ENCODE measurements at places on chromosomes 2 and 18.
A peak's percentile ranks its signal among the peaks of the same experiment; 100 is the strongest.

DNA sequence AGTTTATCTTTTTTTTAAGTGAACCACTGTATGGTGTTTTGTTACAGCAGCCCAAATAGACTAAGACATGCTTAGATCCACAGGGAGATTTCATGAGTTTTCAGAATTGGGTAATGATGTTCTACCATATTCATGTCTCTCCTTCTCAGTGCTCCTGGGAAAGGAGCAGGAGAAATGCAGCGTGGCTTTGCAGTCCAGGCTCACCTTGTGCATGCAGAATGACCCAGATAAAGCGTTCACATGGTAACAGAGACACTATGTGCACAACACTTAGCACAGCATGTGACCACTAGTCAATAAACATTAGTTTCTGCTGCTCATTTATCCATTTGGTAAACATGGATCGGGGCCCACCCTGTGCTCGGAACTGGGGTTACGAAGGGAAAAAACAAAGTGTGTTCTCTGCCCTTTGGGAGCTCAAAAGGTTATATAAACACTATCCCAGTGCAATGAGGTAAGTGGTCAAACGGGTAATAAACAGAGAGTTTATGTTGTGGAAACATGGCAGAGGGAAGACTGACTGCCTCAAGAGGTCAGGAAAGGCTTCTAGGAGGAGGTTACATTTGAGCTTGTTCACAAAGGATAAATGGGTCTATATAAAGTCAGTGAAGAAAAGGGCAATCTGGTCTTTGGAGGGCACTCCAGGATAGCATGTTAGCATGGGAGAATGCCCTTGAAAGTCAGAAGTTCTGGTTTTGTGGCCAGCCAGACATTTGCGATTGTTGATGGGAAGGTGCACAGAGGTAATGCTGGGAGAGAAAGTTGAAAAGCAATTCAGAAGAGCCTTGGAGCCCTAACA is 299.2 kb downstream of the TDRD15 start:
- peak; percentile 80 for DNase-seq

- no peak for DNase-seq
Observed at GRCh38 chr2:70785137-70785911, 5.1 kb downstream of the FIGLA start.

GRCh38 chr18:75029481-75029880 is 179.5 kb downstream of the PTGR3 start:
- DNase-seq, result no peak

GRCh38 chr2:191318729-191319078 is 73.5 kb downstream of the MYO1B start:
- no peak for DNase-seq

- no peak for DNase-seq
Observed at GRCh38 chr2:231246171-231246842, 47.9 kb downstream of the ARMC9 start.

- no peak for DNase-seq
Observed at GRCh38 chr2:112182581-112183034, 44.4 kb downstream of the FBLN7 start.

- DNase-seq, result no peak
Observed at GRCh38 chr18:42196651-42197050, 241.6 kb downstream of the PIK3C3 start.

DNA sequence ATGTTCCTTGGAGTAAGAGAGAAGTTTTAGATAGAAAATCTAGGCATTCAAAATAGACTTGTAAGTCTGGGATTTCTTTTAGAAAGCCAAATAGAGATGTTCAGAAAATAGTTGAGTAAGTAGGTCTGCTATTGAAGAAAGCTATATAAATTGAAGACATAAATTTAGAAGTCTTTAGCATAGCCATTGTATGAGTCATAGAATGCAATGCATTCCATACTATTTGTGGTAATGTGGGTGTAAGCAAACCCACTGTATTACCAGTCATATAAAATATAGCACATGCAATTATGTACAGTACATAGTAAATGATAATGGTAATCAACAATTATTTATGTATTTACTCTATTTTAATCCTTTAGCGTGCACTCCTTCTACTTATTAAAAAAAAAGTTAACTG is 14.1 kb downstream of the MC4R start:
- no peak for DNase-seq

DNA sequence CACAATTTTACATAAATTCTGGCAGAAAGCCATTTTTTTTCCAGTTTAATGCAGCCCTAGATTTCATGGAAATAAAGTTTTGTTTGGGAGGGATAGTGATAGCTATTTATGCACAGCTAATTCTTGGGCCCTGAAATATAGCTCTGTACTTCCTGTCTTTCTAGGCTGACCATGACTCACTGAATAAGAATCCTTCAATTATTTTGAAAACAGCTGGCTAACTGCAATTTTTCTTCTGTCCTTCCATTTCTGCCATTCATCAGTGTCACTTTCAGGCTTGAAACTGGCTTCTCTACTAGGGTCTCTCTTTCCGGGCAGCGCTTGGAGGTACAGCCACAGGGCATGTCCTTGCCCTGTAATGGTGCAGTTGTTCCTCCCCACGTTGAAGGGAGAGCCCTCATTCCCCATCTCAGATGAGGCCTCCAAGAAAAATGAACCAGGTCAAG is 97.1 kb upstream of the TMEM178A start:
- DNase-seq, result no peak

DNA sequence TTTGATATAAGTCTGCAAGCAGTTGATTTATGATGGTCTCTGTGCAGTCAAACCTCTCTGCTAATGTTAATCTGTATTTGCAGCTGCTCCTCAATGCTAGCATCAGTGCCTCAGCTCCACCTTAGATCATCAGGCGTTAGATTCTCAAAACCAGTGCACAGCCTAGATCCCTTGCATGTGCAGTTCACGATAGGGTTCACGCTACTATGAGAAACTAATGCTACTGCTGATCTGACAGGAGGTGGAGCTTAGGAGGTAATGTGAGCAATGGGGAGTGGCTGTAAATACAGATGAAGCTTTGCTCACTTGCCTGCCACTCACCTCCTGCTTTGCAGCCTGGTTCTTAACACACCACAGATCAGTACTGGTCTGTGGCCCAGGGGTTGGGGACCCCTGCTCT is 18.4 kb downstream of the RBKS start:
- no peak for DNase-seq

DNA sequence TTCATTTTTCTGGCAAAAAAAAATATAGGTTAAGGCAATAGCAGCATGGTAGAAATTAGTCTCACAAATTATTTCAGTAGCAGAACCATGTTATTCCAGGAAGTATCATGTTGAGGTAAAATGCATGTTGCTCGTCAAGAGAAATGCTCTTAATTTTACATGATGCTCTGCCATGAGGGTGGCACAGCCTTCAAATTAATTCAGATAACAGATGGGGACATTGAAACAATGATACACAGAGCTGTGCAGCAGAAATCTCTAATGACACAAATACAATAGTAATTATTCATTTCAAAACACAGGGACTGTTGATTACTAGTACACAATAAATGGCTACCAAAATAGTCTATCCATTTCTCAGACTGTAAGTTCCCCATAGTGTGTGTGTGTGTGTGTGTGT is 24.8 kb downstream of the GAREM1 start:
- DNase-seq, result no peak

DNA sequence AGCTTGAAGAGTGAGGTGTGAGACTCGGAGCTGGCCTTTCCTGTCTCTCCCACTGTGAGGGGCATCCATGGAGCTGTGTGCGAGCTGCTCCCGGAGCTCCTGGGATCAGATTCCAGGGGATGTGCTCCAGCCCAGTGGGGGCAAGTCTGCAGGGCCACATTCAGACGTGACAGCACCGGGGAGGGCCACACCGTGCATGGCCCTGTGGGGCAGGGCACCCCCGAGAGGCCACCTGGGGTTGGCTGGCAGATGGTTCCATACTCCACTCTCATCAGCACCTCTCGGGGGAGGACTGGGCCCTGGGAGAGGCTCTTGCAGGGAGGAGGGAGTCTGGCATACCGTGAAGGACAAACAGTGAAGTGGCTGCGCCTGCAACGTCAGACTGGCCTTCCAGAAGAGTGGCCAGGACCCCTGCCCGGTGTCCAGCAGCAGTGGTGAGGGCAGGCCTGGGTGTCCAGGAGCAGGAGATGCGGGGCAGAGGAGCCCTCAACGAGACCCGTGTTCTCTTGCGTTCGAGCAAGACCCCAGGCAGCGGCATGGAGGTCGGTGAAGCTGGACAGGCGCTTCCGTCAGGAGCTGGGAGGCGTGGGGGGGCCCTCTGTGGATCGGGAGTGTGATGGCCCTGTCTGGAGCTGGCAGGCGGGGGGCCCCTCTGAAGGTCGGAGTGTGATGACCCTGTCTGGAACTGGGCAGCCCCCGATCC is 84.3 kb downstream of the ASB1 start:
- DNase-seq, result no peak

- DNase-seq, result no peak
Observed at GRCh38 chr2:130762031-130762909, 6.9 kb downstream of the AMER3 start.

DNA sequence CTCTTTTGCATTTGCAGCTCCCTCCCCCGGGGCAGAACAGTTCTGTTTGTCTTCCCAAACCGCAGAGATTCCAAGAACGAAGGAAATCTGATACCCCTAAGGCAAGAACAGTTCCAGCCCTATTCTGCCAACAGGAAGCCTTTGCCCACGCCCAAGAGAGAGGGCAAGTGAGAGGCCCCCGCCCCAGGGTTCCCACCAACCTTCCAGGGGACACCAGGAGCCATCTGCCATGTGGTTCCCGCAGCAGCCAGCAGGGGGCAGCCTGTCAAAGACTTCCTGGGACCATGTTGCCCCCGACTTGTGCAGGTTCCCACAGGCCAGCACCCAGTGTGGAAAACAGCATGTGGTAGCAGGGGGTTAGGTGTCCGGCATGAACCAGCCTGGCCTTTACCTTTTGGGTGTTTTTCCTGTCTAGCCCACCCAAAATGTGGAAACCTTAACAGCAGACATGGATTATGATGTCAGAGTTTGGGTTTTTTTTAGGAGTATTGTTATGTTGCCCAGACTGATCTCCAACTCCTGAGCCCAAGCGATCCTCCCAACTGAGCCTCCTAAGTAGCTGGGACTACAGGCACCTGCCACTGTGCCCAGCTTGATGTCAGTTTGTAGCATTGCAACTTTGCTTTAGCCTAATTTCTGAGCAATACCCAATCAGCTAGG is 21.7 kb upstream of the EFHD1 start:
- DNase-seq, result peak; percentile 71

DNA sequence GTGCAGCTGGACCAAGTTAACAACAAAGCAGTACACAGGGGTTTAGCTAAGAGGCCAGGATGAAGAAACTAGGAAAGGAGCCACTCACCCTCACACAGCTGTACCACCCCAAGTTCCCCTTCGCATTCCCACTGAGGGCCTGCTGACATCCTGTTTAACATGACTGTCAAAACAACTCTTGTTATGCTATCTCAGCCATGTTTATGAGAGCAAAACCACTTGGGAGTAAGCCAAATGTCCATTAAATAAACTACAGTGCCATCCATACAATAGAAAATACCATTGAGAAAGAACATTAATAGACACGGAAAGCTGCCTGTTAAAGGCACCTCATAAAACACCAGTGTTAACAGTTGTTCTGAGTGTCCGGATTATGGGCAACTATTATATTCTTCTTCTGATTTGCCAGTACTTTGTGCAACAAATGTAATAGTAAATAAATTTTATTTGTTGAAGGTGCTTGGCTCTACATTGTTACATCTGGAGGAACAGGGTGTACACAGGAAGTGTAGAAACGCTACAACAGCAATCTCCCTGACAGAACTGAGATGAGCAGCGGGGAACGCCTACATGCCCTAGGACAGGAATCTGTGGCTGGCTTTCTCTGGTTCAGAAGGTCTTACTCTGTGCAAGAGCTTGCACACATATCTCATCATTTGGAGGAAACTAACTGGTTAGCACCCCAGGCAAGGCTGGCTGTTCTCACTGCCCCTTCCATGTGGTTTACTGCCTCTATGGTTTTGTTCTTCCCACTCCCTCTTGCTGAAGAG is 85.6 kb downstream of the EHD3 start:
- no peak for DNase-seq

GRCh38 chr2:99317161-99317872 is 16.3 kb upstream of the LYG1 start:
- no peak for DNase-seq

DNA sequence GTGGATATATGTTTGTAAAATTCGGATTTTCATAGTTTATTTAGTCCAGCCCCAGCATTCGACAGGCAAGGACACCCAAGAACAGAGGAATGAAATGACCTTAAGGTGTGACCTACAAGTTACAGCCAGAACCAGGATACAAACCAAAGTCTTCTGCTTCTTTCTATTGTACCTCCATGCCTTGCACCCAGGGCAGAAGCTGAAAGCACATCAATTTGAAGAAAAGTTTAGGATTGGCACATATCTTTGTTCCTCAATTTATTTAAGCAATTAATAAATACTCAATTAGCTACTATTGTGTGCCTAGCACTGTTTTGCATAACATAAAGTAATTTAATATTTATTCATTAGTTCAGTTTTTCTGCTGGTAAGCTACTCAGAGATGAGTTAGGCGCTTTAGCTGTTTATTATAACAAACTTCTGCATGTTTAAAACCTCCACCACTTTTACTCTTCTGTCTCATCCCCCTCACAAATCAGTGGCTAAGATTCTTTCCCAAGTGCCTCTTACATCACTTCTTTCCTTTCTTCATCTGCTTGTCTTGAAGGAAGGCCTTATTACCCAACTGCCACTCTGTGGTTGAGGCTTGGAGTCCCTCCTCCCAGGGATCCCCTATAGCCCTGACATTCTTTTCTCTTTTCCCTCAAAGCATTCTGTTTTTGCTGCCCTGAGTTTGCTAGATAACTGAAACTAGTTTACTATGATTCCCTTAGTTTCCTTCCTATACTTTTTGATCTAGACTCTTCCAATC is 37.1 kb upstream of the DARS1 start:
- DNase-seq, result no peak

All from right lobe of liver (tissue), 6 donors.